ENCODE measurements at places on chromosomes 13 and 19.

GRCh38 chr13:48161530-48162179 is 66.8 kb upstream of the MED4 start:
- DNase-seq, result no peak

- DNase-seq, result no peak
Measured at GRCh38 chr19:1526979-1527649, 3.2 kb downstream of the PLK5 start.

GRCh38 chr13:51034906-51035305 is 76.2 kb downstream of the C13orf42 start:
- DNase-seq, result no peak

DNA sequence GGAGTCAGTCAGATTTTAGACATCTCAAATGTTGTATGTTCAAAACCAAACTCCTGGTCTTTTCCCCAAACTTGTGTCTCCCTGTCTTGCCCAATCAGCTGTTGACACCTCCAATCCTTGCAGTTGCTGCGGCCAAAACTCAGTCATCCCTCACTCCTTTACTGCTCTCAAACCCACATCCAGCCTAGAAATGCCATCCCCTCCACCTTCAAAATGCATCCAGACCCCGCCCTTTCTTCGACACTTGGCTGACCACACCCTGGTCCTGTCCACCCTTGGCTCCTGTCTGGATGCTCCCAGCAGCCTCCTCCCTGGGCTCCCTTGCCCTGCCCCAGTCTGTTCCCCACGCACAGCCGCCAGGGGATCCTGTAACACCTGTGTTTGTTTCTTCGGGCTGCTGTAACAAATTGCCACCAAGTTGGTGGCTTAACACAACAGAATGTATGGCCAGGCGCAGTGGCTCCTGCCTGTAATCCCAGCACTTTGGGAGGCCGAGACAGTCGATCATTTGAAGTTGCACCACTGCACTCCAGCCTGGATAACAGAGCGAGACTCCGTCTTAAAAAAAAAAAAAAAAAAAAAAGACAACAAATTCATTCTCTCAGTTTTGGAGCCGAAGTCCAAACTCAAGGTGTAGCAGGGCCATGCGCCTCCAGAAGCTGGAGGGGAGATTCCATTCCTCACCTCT is 11.7 kb downstream of the PLD3 start:
- DNase-seq, result no peak

GRCh38 chr19:45978156-45978555 is 4.5 kb upstream of the NOVA2 start:
- DNase-seq, result no peak

- DNase-seq, result no peak
Measured at GRCh38 chr13:54705738-54706137, 1677.1 kb downstream of the OLFM4 start.

- no peak for DNase-seq
Measured at GRCh38 chr19:42088471-42089190, 12.7 kb downstream of the ZNF574 start.

GRCh38 chr13:60318186-60318585 is 78.8 kb upstream of the TDRD3 start:
- no peak for DNase-seq

GRCh38 chr13:72437458-72437857 is 290.0 kb downstream of the MZT1 start:
- no peak for DNase-seq

DNA sequence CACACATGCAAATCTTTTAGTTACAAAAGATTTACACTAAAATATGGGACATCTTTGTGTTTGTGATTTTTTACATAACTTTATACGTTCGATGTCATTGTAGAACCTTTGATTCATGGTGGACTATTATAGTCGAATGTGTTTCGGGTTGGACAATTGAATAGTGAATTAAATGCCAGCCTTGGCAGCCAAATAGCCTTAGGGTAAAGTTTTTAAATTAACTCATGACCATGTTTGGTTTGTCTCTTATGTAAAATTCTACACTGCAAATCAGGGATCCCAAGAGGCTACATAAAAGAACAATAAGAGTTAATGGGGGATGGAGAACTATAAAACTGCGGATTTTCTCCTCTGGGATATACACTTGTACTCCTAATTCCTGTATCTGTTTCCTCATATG is 1735.6 kb upstream of the SPRY2 start:
- DNase-seq, result no peak

- DNase-seq, result no peak
Measured at GRCh38 chr13:111401151-111401550, 80.7 kb downstream of the TEX29 start.

GRCh38 chr13:113901231-113901630 is 37.4 kb upstream of the GAS6 start:
- no peak for DNase-seq

- no peak for DNase-seq
Measured at GRCh38 chr13:103255587-103256301, 189.5 kb upstream of the SLC10A2 start.

- DNase-seq, result no peak
Measured at GRCh38 chr13:50377726-50378270, 362.6 kb downstream of the KCNRG start.

GRCh38 chr19:49890349-49891311 is 6.1 kb downstream of the IL4I1 start:
- peak; percentile 84 for DNase-seq

GRCh38 chr19:7979559-7979958 is 25.9 kb downstream of the ELAVL1 start:
- DNase-seq, result no peak

DNA sequence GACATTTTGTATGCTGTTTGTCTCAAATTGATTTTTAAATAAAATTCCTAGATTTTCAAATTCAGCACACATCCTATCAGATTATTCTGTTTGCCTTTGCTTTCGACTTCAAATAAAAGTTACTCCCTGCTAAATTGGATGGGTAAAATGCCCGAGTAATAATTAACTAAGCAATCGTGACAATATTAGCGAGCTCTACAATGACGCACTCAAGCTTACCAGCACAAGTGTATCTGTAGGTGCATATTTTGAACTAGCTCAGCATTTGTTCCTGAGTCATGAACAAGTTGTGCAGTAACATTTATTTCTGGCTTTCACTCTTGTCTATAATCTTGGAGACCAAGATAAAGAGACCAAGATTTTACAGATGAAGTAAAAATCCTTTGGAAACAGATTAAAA is 113.4 kb downstream of the UBL3 start:
- DNase-seq, result no peak

GRCh38 chr19:19371059-19371458 is 34.4 kb upstream of the GATAD2A start:
- DNase-seq, result peak; percentile 90

- DNase-seq, result peak; percentile 93
Measured at GRCh38 chr19:34676697-34677385, at the start of gene SCGB2B2. Gene SCGB2B2, minus strand, starts transcription at chr19:34677159. Its CDS starts 82,596 bp downstream, at chr19:34594563.

GRCh38 chr19:35666251-35666913 is at the start of gene UPK1A:
Gene UPK1A, plus strand, starts transcription at chr19:35666517. Its CDS starts 296 bp downstream, at chr19:35666813.
- no peak for DNase-seq

DNA sequence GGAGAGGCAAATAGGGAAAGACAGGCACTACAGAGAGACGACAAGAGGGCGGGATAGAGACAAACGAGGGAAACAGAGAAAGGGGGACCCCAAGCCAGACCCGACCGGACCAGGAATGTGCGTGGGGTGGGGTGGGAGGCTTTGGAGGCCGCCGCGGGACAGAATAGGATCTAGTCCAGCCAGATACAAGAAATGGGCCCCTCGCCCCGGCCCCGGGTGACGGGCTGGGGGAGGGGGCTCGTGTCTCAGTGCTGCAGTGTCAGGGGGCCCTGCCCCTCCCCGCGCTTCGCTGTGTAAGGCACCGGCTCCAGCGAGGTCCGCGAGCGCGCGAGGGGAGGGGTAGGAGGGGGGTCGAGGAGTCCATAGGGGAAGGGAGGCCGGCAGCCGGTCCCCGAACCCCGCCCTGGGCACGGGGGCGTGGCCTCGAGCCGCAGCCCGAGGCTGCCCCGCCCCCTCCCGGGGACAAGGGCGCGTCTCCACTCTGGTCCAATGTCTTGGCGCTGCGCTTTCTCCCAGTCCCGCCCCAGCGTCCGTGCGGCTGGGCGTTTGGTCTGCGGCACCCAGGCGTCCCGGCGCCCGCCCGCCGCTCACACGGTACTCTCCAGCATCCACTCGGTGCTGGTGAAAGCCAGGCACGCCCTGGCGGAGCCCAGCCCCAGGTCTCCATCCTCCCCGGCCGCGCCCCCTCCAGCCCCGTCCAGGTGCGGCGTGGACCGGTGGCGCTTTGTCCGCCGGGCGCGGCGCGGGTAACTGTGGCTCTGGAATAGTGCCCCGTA is 11.0 kb downstream of the IFNL1 start:
- no peak for DNase-seq

DNA sequence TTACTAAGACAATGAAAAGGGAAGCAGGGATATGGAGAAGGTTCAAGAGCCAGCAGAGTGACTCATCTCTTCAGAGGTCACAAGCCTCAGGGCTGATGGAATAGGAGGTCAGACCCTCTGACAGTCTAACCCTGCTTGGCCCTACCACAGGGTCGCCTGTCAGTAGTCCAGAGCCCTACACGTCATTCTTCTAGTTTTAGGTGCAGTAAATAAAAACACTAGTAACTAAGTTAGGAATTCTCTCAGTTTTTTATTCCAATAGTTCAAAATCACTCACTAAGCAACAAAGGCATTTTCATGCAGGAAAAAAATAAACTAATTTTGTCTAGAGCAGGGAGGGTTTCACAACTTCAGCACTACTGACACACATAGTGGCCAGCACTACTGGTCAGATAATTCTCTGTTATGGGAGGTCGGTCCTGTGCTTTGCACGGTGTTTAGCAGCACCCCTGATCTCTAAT is 27.2 kb downstream of the FOXO1 start:
- no peak for DNase-seq

- no peak for DNase-seq
Measured at GRCh38 chr19:17824339-17824738, 3.0 kb upstream of the INSL3 start.

DNA sequence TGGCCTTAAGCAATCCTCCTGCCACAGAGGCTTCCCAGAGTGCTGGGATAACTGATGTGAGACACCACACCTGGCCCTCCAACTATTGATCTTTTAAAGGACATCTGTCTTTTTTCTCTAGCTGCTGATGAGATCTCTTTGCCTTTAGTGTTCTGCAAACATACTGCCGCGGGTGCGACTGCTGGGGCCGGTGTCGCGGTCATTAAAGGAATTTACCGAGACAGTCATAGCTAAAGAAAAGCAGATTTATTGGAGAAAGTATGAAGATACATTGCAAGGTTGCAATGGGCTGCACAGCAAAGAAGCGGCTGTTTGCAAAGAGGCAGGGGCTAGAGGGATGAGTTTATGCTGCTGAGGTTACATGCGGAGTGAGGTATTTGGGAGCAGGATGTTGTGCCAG is 31.2 kb upstream of the LRRC4B start:
- DNase-seq, result no peak

DNA sequence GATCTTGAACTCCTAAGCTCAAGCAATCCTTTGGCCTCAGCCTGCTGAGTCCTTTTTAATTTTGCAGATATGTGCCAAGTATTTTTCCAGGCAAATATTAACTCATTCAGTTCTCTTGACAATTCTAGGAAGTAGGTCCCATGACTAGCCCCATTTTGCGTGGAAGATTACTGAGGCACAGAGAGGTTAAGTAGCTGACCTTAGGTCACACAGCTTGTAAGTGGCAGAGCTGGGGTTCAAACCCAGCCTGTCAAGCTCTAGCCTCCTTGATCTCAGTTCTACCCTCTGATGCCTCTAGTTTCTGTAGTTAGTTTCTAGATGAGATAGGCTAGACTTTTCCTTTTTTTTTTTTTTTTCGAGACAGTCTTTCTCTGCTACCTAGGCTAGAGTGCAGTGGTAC is 18.1 kb downstream of the CYP4F22 start:
- DNase-seq, result no peak

DNA sequence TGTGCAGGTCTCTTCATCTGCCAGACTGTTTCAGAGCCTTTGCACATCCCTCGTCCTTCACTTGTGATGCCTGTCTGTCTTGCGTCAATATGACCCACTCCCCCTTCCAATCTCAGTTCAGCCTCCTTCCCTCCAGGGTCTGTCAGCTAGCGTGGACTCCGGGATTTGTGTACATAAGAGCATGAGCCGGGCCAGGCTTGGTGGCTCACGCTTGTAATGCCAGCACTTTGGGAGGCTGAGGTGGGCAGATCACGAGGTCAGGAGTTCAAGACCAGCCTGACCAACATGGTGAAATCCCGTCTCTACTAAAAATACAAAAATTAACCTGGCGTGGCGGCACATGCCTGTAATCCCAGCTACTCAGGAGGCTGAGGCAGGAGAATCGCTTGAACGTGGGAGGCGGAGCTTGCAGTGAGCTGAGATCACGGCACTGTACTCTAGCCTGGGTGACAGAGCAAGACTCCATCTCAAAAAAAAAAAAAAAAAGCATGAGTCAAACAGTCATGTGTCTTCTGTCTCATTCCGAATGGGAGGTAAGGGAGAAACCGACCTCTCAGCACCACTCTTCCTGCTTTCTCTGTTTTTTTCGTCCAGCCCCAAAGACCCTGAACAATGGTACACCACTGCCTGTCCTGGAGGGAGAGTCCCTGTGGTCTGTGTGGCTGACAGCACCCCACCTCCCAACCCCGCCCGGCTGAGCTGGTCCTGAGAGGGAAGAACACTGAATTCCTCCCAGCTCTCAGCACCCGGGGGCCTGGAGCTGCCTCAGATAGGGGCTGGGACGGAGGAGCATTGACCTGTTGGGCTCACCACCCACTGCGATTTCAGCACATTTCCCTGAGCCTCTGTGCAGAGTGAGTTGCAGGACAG is 2.4 kb upstream of the SIGLEC9 start:
- DNase-seq, result no peak

DNA sequence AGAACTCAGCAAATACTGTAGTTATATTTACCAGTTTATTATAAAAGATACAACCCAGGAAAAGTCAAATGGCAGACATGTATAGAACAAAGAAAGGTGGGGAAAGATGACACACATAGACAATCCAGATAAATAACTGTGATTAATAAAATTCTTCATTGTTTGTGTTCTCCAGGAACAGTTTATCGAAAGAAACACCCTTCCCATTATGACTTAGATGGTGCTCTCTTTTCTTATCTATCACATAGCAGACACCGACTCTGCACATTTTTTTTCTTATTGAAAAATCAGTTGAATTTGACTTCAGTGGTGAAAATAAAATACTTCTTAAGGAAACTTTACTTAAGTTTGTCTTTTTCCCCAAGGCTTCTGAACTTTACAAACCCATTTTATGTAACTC is 6.2 kb downstream of the ZNF708 start:
- DNase-seq, result no peak

- no peak for DNase-seq
Measured at GRCh38 chr13:108690726-108691125, 61.3 kb downstream of the MYO16 start.

GRCh38 chr19:31591258-31591657 is 242.0 kb upstream of the TSHZ3 start:
- DNase-seq, result peak; percentile 35

- DNase-seq, result peak; percentile 86
Measured at GRCh38 chr19:37979547-37980082, 72.6 kb downstream of the SIPA1L3 start.

- no peak for DNase-seq
Measured at GRCh38 chr13:111589321-111589720, 268.9 kb downstream of the TEX29 start.

- peak; percentile 48 for DNase-seq
Measured at GRCh38 chr13:50401049-50401505, 385.8 kb downstream of the KCNRG start.

GRCh38 chr13:111874981-111875380 is 192.0 kb upstream of the SOX1 start:
- no peak for DNase-seq

GRCh38 chr19:18781885-18782527 is 9.1 kb downstream of the COMP start:
- no peak for DNase-seq

GRCh38 chr19:29858000-29858596 is 46.3 kb downstream of the CCNE1 start:
- peak; percentile 69 for DNase-seq

Measured in SW480 (cell line).